ENCODE measurements at places on chromosomes 1 and 21.

GRCh38 chr1:92483610-92484471 lies 2.9 kb downstream of the GFI1 start:
- peak; percentile 81 for DNase-seq

- no peak for DNase-seq
Measured at GRCh38 chr1:28416509-28417194, 47.1 kb downstream of the PHACTR4 start.

DNA sequence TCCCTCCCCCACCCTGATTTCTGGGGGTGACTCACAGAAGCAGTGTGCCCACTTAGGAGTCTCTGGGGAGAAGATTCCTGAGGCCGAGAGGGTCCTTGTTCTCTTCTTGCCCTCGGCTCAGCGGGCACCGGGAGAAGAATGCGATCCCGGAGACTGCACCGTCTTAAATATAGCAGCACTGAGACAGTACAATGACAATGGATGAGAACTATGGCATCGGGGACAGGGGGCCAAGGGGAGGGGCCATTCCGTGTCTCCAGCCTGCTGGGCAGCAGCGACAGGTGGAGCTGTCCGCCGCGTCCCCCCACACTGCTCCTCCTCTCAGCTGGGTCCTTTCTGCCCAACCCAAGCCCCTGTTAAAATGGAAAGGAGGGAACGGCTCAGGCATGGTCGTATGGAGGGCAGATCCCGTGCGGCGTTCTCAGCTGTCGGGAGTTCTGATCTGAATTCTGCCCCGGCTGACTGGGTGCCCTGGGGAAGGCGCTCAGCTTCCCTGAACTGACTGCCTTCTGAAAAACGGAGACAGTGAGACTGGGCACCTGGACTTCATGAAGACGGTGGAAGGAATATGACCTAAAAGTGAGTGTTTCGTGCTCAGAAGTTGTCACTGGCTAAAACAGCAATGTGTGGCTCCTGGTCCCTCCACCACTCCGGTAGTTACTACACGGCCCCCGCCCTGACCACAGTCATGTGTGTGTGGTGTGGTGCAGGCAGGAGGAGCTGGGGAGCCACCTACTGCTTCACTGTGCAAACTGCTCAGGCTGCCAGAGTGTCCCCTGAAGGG lies at the start of gene MYOM3:
TSS of gene MYOM3 (minus strand) at position 140 of the 784 bp plus-strand sequence. CDS start 3,499 bp downstream, outside the sequence.
- peak; percentile 69 for DNase-seq

DNA sequence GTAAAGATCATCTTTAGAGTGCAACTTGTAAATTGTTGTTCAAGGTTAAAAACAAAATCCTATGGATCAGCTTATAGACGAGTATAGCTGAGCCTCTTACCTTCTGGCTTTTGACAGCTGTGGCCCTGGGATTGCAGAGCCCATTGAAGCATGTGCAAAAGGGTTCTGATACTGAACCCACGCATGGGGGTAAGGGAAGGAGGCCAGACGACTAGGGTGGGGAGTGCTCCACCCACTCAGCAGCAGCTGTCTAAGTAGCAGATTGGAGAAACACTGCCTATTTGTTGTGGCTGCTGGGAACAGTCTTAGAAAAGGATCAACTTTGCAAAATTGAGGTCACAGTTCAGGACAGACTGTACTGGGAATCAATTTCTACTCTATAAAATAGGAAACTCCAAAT lies 16.1 kb downstream of the CD101 start:
- no peak for DNase-seq
